ENCODE measurements at places on chromosomes 3 and 15.

GRCh38 chr3:197522881-197523441, 32.8 kb downstream of the BDH1 start:
- DNase-seq = no peak

- no peak for DNase-seq
These were observed 731.7 kb downstream of the SQOR start for GRCh38 chr15:46366360-46367007.

DNA sequence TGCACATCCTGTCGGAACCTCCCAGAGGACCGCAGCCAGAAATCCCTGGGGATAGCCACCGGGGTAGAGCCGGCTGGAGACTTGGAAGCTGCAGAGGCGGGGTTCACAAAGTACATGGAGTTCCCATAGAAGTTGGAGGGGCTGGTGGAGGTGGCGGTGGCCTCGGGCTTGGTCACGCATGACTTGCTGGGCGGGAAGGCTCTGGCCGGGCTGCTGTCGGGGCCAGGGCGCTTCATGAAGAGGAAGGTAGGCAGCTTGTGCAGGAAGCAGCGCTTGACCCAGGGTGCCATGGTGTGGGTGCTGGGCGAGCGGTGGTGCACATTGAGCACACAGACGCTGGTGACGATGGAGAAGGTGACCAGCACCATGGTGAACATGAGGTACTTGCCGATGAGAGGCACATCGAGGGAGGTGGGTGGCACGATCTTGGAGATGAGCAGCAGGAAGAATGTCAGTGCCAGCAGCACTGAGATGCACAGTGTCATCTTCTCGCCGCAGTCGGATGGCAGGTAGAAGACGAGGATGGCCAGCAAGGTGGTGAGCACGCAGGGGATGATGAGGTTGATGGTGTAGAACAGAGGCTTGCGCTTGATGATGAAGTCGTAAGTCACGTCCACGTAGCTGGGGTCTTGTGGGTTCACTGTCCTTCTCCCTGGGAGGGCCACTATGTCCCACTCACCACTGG, 8.4 kb upstream of the CHRNA3 start:
- DNase-seq = no peak

- DNase-seq = no peak
These were observed 1.3 kb downstream of the ABHD2 start for GRCh38 chr15:89089316-89090230.

- no peak for DNase-seq
These were observed 84.7 kb downstream of the ETV5 start for GRCh38 chr3:186024210-186024609.

GRCh38 chr3:148226246-148226645, 471.5 kb upstream of the AGTR1 start:
- DNase-seq = no peak

- no peak for DNase-seq
These were observed 9.4 kb downstream of the MAP6D1 start for GRCh38 chr3:183815951-183816475.

DNA sequence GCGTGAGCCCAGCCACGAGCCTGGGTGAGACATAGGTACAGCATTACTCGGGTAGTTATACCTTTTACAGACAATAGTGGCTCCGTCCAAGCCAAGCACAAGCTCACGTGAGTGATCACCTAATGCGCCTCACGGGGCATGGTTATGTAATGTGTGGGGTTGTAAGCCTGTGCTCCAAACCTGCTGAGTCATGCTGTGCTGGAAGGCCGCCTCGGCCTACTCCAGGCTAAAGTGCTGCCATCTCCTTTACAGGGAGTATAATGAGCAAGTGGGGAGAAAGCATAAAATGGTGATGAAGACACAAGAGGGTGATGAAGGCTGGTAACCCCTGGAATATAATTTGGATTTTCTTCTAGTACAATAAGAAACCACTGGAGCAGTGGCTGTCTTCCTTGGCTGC, 175.8 kb upstream of the STT3B start:
- no peak for DNase-seq

GRCh38 chr15:95347837-95348236, 982.7 kb upstream of the NR2F2 start:
- DNase-seq = no peak

- no peak for DNase-seq
These were observed 21.9 kb downstream of the DAPK2 start for GRCh38 chr15:64024172-64025050.

GRCh38 chr3:141279077-141279967, 47.7 kb downstream of the PXYLP1 start:
- no peak for DNase-seq

GRCh38 chr15:31474059-31474868, 147.6 kb downstream of the KLF13 start:
- no peak for DNase-seq

DNA sequence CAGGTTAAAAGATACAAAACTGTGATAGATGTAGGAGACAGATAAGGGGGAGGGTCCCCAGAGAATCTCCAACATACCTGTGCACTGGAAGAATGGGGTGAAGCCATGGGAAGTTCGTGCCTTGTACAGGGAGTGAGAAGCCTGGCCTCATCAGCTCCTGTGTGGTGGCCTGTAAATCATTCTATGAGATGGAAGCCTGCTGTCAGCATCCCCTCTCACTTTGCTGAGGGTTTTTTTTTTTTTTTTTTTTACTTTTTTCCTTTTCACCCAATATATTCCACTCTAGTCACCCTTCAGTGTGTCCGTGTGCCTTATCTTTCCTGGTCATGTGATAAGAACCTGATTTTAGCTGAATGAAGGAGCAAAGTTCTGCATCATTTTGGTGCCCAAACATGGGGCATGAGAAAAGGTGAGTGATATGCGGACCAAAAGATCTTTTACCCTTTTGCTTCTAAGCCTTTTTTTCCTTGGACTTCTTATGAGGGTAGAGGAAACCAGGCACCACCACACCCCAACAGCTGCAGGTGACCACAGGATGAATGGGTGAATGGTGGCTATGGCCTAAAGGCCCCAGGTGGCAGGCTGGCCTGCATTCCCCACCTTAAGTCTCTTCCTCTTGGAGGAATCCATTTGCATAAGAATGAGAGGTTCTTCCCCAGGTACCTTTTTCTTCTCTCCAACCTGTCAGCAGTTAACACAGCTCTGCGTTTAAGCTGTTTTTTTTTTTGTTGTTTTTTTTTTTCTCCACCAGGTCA, 1345.0 kb downstream of the NSUN3 start:
- DNase-seq = no peak

DNA sequence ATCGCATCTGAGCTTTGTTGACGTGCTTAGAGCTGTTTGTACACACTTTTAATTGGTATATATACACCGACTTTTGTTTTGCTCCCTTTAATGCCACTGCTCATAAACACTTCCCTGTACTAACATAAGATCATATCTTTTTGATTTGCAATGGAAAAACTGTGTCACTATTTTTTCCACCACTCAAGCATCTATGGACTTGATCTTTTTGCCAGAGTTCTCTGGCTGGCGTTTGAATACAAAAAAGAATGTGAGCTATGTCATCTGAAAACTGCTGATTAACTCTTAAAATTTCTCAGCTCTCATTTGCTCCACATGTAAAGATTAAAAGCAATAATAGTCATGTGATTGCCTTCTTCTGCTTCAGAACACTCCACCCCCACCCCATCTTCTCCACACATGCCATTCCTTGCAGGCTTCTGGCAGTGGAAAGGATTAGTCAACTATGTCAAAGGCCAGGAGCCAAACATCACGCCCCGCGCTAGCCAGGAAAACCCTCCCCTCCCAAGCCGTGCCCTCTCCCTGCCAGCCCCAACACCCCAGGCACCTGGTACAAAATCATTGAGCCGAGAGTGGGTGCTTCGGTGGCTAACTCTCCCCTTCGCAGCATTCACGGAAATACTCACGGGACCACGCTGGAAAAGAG, 123.4 kb upstream of the MEF2A start:
- no peak for DNase-seq

- no peak for DNase-seq
These were observed 337.1 kb upstream of the NECTIN3 start for GRCh38 chr3:110734524-110734923.

DNA sequence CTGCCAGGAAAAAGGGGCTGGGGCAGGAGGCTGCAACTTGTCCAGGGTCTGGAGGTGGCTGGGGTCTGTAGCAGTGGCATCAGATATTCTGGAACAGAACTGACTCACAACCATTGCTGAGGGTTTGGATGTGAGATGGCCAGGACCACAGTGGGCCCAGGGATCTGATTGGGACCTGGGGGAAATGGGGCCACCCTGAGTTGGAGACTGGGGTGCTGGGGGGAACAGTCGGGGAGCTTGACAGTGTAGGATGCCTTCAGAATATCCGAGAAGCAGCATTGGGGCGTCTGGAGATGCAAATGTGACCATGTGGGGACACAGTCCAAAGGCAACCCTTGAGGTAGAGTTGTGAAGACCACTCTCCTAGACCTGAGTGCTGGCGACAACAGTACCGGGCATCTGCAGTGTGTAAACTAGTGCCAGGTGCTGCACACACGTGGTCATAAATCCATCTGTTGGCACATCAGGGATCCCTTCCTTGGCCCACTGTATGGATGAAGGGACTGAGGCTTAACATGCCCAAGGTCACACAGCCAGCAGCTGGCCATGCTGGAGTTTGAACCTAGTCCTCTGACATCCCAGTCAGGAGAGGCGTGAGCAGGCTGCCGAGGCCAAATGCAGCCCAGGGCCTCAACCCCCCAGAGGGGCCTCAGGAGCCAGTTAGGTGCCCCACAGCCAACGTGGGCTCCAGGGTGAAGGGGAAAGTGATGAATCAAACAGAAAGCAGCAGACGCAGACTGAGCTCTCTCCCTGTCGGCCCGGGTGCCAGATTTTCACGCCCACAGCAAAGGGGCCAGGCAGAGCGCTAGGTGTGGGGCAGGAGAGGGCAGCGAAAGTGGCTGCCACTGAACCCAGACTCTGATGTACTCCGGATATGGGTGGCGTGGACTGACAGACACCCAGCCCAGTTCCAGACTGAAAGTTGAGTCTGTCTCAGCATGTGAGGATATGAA, 18.8 kb downstream of the HEMK1 start:
- no peak for DNase-seq

DNA sequence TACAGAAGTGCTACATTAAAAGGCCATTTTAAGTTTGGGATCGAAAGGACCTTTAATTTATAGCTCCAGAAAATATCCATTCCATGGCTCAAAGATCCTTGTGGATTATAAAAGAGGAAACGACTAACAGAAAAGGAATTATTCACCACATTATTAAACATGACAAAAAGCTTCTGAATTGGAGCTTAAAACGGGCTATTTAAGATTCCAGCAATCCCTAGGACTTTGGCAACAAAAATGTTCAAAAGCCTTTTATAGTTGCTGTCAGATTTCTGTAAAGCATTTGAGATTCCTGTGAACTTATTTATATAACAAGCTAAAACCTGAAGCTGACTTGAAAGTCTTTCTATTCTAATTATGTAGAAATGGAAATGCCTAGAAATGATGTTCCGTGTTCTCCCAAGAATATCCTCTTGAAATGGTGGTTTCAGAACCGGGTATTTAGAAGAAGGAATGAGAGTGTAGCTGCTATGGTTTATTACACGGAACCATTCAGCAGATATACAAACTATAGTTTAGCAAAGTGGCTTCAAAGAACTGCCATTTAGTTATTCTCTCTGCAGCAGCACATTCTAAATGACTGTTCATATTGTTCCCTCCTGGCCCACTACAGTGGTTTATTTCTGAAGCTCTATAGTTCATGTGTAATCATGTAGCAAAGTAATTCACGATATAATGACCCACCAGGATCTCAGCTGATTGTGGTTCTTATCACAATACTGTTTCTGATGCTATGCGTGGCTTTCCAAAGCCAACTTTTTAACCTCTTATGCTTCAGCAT, 961.7 kb downstream of the FHIT start:
- no peak for DNase-seq

DNA sequence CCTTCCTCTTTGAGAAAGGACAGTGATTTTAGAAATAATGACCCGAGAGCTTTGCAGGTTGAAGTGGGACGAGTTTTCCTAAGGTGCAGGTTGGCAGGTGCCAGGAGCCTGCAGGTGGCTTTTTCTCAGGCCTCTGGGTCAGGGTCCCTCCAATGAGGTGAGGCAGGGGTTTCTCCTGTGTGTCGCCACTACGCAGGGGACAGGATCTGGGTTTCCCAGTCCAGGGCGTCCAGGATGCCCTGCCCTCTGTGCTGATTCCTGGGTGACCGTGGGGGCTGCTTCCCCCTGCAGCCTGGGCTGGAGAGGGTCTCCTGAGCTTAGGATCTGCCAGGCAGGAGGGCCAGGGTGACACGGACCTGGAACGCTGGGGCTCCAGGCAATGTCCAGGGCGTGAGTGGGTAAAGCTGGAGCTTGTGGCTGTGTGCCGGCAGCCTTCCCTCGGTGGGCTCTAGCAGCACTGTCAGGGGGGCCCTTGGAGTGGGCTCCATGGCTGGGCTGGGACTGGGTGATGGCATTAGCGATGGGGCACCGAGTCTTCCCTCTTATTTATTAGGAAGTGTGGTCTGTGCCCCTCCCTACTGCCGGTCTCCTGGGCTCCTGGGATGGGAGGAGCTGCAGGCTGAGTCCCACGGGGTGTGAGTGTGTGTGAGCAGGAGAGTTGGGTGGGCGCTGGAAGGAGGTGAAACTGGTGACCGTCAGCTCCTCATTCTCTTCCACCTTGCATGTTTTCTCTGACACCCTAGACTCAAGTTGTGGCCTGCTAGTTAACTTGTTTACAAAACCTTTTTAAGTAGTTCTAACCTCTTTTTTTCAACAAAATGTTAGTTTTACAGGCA, 1.8 kb downstream of the APBA2 start:
- no peak for DNase-seq

DNA sequence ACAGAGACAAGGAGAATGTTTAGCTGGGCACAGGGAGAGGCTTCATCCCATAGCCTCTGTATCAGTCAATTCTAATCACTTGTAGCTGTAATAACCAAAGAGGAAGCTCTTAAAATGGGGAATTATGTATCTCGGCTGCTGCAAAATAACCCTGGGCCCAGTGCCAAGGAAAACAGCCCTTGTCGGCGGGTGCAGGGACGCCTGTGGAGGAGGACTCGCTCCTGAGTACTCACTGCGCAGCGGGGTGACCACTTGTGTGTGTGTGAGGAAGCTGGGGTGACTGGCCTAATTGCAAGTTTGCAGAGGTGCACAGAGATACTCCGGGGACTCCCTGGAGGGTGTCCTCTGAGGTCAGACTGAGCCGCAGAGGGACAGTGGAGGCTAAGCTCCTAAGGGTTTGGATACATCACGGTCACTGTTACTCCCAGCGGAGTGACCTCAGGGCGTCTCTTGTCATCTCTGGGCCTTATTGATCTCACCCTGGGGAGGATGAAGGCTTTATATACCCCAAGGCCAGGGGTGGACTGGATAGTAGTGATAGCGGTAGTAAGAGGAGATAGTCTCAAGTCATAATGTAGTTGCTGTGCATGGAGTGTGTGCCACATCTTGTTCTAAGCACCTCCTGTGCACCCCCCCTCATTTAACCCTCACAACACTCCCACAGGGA, 37.2 kb downstream of the SLC6A6 start:
- DNase-seq = no peak

- no peak for DNase-seq
These were observed 2.5 kb downstream of the APPL1 start for GRCh38 chr3:57230006-57230405.

- no peak for DNase-seq
These were observed 142.7 kb downstream of the ULK4 start for GRCh38 chr3:41819236-41819635.

DNA sequence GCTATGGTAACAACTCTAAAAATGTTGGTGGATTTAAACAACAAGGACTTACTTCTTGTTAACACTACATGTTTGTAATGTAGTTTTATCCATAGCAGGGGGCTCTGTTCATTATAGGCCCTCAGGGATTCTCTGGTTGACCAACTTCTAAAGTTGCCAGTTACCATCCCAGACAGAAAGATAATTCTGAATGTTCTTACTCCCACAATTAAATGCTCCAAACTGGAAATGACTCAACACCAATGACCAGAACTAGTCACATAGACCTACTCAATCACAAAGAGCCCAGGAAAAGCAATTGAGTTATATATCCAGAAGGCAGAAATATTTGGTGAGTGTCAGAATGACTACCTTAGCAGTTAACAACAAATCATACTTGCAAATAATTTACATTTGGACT, 199.3 kb upstream of the UMPS start:
- no peak for DNase-seq

Data from NCI-H1048 (cell line).